ENCODE measurements at places on chromosomes 12 and 14.

- DNase-seq = no peak
Measured at GRCh38 chr12:66388517-66388916, 86.2 kb downstream of the HELB start.

DNA sequence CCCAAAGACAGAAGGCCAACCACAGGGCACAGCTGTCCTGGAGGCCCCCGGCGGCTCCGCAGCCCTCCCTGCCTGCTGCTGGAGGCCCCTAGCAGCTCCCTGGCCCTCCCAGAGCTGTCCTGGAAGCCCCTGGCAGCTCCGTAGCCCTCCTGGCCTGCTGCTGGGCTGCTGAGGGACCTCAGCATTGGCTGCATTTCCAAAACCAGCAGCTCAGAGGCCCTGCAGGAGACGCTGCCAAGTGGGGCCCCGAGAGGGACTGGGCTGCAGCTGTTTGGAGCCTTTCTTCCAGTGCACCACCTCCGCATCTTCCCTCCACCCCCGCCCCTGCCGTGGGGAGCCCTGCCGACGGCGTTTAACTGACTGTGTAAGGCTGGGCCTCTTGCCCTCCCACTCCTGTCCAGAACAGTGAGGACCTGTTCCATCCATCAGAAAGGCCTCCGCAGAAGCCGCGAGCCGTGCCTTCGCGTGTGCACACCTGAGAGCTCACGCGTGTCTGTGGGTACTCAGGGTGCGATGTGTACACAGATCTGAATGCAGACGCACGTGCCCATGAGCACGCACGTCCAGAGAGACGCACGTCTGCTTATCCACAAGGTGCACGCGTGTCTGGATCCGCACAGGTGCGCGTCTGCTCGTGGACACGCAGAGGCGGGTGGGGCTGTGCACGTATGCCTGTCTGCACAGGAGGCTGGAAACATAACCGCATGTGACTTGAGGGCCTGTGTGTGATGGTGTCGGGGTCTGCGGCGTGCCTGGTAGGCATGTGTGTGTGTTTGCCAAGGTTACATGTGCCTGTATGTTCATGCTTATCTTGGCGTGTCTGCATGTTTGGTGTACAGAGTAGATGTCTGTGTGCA, 57.0 kb upstream of the FBRSL1 start:
- DNase-seq = no peak

DNA sequence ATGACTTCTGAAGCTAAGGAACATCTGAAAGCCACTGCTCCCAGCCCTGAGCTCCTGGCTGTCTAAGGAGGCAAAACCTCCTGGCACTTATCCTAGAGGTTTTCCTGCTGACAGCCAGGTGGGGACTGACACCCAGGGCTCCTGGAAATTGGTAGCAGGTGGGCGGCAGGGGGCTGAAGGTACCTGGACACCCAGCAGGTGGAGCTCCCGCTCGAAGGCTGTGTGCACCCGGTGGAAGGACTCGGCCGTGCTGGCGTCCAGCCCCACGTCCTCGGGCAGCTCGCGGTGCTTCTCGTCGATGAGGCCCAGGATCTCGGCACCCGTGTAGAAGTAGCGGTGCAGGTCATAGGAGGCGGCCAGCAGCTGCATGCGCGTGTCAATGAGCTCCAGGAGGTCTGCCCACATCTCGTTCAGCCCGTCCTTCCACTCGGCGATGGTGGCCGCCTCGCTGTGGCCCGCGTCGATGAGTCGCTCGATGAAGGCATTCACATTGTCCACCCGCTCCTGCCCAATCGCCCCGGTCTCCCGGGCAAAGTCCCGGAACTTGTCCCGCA, 68.2 kb downstream of the PLEKHG3 start:
- peak; percentile 14 for DNase-seq

DNA sequence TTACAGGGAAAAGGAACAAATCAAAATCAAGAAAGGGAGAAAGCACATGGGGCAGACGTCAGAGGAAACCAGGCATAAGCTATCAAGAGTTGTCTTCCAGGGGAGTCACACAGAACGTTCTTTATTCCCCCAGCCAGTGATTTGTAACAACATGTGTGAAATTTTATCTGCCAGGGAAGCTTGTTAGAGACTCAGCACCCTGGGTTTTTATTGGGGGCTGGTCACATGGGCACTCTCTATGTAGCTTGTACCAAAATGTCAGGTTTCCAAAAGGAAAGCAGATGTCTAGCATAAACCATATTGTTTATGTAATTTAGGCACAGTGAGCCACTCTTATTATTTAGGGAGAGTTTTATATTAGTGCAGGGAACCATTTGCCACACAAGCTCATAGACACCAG, 440.4 kb upstream of the DCN start:
- no peak for DNase-seq

- no peak for DNase-seq
Measured at GRCh38 chr14:37138898-37139297, 33.5 kb downstream of the SLC25A21 start.

- DNase-seq = no peak
Measured at GRCh38 chr12:25746131-25746530, 193.0 kb upstream of the LMNTD1 start.

Measured in COR-L47 (cell line).